ENCODE measurements at places on chromosomes 12 and 14. TPM values are rescaled to one million over a fixed set of nuclear protein-coding genes. Genes with fewer than 3 reads are reported as not detected.

KCNMB4 gene
- not detected for total RNA-seq

GRCh38 chr14:59454139-59454538, 11.0 kb downstream of the GPR135 start:
- DNase-seq, result no peak

- no peak for DNase-seq
These were observed 154.4 kb downstream of the GPHN start for GRCh38 chr14:66662374-66662773.

BHLHE41 gene
- total RNA-seq, result 3.2 TPM

GRCh38 chr12:28536088-28536487, 345.8 kb downstream of the CCDC91 start:
- no peak for DNase-seq

GRCh38 chr12:115380546-115381120, 696.7 kb upstream of the TBX3 start:
- no peak for DNase-seq

GUCY2C gene
- 4.4 TPM for total RNA-seq

- peak; percentile 83 for DNase-seq
These were observed 32.1 kb downstream of the SNRNP35 start for GRCh38 chr12:123490089-123490488.

GRCh38 chr12:48832321-48833060, 14.2 kb downstream of the CACNB3 start:
- no peak for DNase-seq

- DNase-seq, result no peak
These were observed 203.5 kb upstream of the GZMB start for GRCh38 chr14:24837280-24838046.

GRCh38 chr14:46384611-46385010, 267.0 kb downstream of the RPL10L start:
- no peak for DNase-seq

GRCh38 chr12:14188744-14189143, 176.7 kb upstream of the ATF7IP start:
- no peak for DNase-seq

DNA sequence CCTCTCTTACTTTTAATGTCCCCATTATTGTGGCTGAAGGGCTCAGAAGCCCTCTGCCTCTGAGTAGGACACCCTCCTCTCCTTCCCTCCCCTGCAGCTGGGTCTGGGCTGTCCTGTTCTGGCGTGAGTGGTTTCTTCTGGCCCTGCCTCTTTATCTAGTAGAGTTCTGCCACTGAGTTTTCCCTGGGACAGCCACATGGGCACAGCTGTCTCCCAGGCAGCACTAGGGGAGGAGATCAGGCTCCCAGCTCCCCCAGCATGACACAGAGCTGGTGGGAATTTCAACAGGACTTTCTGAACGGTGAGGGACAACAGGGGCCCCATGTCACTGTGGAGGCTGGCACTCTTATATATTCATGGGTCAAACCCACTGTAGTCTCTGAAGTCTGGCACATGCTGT, 21.4 kb downstream of the TMEM132C start:
- no peak for DNase-seq

CBLN3 gene
- 1.4 TPM for total RNA-seq

GRCh38 chr12:2652401-2653081, 142.2 kb upstream of the FKBP4 start:
- no peak for DNase-seq

SRRM4 gene
- total RNA-seq, result not detected

DNA sequence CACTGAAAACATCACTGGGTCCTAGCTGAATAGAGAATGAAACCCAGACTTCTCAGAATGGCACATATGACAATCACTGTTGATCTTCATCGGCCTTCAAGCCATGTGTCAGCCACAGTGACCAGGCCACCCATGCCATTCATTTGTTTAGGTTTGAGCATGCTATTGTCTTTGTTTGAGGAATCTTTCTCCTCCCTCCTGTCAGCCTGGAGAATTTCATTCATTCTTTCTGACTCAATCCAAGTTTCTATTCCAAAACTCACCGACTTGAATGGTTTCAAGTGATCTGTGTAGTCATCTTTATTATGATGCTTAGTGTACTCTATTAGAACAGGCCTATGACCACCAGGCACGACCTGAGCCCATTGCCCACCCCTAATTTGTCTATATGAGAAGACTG, 106.3 kb downstream of the ETNK1 start:
- no peak for DNase-seq

DNA sequence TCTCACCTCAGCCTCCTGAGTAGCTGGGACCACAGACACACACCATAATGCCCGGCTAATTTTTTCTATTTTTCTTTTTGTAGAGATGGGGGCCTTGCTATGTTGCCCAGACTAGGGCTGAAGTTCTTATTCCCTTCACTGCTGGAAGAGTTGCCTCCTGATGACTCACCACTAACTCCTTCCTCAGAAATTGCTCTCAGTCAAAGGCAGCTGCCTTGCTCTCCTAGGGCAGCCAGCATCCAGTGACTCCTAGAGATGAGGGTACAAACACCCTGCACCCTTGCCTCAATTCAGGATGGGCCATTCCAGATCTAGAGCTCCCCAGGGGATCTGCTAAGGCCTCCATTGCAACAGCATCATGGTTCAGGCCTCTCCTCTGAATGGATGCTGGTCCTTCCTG, 54.0 kb upstream of the RASSF8 start:
- DNase-seq, result no peak

DNA sequence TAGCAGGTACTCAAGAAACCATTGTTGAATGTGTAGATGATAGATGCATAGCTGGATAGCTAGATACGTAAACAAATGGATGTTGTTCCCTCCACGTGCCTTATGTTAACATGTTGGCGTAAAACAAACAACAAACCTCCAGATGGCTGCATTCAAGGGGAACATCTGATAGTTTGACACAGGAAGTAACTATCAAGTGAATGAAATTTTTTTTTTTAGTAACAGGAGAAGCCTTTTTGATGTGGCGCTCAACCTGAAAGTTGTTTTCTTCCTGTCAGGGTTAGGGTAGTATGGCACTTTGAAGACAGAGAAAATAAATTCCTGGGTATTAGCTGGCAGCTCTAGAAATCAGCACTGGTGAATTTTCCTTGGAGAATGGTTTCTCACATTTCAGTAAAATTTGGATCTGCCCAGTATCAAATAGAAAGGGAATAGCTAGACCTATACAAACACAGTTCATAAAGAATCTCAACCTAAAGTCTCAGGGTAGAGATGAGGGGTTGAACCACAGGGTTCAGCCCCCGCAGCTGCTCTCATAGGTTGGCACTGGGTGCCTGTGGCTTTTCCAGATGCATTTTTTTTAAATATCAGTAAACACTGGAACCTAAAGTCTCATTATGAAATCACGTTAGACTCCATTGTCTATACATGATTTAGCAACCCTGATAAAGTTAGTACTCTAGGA, 18.8 kb upstream of the RAP1B start:
- DNase-seq, result no peak

DNA sequence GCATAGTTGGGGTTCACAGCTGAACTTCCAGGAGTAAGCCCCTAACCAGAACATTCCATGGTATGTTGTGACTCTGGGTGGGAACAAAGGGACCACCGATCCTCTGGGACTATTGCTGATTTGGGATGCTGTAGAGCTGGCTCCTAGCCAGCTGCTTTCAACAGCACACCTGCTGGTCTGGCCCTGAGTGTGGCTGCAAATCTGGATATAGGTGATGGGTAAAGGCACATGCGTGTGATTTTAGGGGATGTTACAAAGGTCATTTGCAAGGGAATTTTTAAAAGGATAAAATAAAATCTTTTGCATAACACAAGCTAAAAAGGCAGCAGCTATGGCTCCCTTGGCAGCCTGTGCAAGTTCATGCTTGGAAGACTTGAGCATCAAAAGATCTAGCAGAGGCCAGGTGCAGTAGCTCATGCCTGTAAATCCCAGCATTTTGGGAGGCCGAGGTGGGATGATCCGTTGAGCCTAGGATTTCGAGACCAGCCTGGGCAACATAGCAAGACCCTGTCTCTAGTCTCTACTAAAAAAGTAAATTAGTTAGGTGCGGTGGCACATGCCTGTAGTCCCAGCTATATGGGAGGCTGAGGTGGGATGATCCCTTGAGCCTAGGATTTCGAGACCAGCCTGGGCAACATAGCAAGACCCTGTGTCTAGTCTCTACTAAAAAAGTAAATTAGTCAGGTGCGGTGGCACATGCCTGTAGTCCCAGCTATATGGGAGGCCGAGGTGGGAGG, 1.6 kb downstream of the ALDH2 start:
- DNase-seq, result no peak

SOAT2 gene
- 9.7 TPM for total RNA-seq

ANKRD52 gene
- 46.3 TPM for total RNA-seq

TTC9 gene
- total RNA-seq, result 4.6 TPM

GRCh38 chr14:74980731-74981461, 21.8 kb upstream of the EIF2B2 start:
- DNase-seq, result no peak

GRCh38 chr14:100537446-100538350, 49.5 kb downstream of the BEGAIN start:
- no peak for DNase-seq

DNA sequence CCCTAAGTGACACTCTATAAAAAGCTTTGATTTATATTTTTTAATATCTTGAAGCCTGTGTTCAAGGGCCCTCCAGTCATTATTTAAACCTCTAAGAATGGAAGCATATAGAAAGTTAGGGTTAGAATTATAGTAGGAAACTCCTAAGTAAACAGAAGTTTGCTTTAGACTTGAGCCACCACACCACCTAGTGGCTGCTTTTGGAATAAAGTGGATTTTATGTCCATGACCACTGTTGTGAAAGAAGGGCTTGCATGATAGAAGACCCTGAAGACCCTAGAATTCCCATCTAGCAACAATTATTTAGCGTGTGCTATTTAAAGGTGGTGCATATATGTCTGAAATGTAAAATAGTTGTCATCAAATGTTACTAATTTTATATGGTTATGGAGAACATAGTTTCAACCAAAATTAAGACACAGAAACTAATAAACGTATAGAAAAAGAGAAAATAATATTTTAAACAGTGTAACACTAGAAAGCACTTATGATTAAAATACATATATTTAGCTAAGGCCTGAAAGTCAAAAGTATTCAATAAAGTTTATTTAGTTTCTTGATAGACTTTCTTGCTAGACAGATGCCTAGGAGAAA, 21.3 kb downstream of the LRRIQ1 start:
- DNase-seq, result peak; percentile 39

TCL1B gene
- not detected for total RNA-seq

DNA sequence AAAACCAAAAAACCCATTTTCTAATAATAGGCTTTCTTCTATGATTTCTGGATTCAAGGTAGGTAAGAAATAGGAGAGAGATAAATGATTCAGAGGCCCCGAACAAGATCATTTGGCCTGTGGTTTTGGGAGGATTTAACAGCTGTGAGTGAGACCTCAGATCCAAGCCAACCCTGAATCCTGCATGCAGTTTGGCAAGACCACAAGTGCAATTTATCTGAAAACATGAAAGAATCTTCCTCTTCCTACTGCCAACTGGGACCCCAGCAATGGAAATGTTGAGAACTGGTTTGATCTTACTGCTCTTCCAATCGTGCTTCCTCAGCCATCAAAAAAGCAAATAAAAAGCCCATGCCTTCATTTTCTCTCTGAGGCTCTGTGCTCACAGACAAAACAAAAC, 519.7 kb upstream of the TBX3 start:
- DNase-seq, result no peak

DNA sequence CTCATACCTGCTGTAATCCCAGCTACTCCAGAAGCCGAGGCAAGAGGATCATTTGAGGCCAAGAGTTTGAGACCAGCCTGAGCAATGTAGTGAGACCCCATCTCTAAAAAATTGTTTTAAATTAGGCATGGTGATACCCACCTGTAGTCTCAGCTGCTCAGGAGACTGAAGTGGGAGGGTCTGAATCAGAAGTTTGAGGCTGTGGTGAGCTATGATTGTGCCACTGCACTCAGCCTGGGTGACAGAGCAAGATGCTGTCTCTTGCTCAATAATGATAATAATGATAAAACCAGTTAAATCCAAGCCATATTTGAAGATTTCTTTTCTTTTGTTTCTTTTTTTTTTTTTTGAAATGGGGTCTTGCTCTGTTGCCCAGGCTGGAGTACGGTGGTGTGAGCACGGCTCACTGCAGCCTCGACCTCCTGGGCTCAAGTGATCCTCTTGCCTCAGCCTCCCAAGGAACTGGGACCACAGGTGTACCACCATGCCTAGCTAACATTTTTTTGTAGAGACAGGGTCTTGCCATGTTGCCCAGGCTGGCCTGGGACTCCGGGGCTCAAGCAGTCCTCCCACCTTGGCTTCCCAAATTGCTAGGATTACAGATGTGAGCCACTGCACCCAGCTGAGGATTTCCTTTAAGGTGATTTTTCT, 12.8 kb downstream of the PSMA6 start:
- DNase-seq, result no peak

GRCh38 chr12:117127933-117128823, 29.0 kb upstream of the TESC start:
- DNase-seq, result no peak

DNA sequence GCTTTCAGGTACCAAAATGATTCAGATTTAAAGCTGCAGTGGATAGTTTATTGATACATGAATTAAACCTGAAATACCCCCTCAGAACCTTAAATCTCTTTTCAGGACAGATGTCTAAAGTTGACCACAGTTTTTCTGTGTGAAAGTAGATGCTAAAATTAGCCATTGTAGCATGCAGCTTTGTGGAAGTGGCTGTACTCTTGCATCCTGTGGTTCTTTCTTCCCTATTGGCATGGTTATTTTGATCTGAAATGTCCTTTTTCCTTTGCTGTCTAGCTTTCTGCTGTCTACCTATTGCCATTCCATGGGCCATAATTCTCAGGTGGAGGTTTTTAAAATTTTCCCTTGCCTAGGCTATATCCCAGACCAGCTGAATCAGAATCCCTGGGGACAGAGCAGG, 455.6 kb downstream of the ZFP36L1 start:
- DNase-seq, result no peak

- DNase-seq, result no peak
These were observed 8.9 kb downstream of the RSRC2 start for GRCh38 chr12:122517877-122518276.

GRCh38 chr14:70152704-70153103, 36.0 kb downstream of the SLC8A3 start:
- no peak for DNase-seq

- no peak for DNase-seq
These were observed 465.4 kb downstream of the RMST start for GRCh38 chr12:97927977-97928376.

Data from Caco-2 (cell line).